NCI-H226 (cell line): ENCODE measurements at places on chromosomes 11 and 22.

GRCh38 chr11:75182664-75183063 lies 31.8 kb downstream of the SLCO2B1 start:
- DNase-seq = no peak

GRCh38 chr11:47204637-47204989 lies 10.2 kb upstream of the DDB2 start:
- DNase-seq = peak; percentile 82

DNA sequence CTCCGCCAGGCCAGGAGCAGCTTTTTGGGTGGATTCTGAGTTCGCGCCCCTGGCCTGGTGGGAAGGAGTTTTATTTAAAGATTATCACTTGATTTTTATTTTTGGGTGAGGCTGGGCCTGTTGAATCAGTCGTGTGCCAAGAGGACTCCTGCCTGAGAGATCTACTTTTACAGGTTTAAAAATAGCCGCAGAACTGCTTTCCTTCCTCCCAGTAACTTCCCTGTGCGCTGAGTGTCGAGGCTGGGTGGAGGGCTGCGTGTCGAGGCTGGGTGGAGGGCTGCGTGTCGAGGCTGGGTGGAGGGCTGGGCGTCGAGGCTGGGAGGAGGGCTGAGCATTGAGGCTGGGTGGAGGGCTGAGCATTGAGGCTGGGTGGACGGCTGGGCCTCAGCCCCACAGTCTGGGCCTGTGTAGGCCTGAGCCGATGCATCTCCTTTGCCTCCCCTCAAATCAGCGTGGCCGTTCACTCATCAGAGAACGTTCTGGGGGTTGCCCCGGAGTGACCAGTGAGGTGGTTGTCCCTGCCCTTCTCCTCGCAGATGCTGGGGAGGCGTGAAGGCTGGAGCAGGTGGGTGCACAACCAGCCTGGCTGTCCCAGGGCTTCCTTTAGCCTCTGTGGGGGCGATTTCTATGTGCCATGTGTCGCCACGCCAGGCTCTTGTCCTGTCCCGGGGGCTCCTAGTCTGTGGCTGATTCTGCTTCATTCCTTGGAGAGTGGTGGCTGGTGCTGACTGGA lies 30.1 kb downstream of the GRAMD4 start:
- DNase-seq = no peak

GRCh38 chr22:43566561-43567332 lies 154.9 kb downstream of the MPPED1 start:
- no peak for DNase-seq

DNA sequence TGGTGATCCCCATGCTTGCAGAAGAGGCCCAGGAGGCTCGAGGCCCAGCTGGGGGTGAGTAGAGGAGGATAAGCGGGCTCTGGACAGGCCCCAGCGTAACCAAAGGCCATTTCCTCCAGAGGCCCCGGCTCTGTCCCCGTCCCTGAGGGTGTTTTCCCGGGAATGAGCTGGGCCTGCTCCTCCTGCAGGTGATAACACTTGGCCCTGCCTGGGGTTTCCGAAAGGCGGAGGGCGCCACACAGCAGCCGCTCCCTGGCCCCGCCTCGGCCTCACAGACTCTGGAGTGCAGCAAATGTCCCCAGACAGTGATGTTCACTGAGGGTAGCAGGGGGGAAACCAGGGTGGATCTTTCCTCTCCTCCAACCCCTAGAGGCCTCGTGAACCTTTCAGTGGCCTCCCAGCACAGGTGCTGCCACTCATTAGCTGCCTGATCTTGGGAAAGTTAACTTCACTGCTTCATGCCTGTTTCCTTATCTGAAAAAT lies 10.5 kb upstream of the MGAT3 start:
- DNase-seq = no peak

DNA sequence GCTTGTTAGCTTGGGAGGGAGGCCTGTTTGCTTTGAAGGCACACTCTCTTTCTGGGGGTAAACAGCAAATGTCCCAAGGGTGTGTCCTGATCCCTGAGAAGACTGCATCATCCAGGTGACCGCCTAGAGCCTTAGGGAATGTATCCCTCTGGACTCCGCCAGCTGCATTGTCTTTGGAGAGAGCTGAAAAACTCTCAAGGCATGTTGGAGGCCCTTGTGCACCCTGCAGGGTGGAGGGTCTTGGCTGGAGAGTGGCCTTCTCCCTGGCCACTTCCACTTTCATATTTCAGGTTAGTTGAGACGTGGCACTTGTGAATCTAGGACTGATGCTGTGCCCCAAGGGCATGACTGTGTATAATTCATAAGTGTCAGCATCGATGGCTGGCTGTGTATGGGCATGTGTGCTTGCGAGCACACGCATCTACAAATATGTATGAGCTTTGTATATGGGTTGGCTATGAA lies 70.6 kb downstream of the ZBTB16 start:
- DNase-seq = no peak

GRCh38 chr22:20937031-20937793 lies 20.0 kb downstream of the CRKL start:
- no peak for DNase-seq

- peak; percentile 8 for DNase-seq
These were observed 137.5 kb upstream of the HSD17B12 start for GRCh38 chr11:43542750-43543712.

- DNase-seq = peak; percentile 60
These were observed 1243.0 kb upstream of the RAG2 start for GRCh38 chr11:37841016-37841415.

DNA sequence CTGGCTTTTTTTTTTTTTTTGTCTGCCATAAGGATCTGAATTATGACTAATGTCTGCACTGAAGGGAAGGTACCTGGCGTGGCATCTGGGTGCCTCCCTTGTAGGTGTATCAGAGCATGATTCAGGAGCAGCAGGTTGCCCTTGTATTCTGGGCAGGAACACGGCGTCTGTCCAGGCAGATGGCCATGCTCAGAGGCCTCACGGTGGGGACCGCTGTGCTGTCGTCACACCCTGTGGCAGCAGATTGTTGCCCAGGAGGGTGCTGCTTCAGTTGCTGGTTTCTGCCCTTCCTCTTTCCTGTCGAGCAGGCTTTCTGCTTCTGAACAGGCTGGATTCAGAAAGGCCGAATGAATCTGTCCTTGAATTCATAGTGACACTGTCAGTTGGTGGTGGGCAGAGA lies 11.0 kb downstream of the ZNRF3 start:
- no peak for DNase-seq

GRCh38 chr11:99614352-99614751 lies 593.6 kb downstream of the CNTN5 start:
- DNase-seq = no peak

DNA sequence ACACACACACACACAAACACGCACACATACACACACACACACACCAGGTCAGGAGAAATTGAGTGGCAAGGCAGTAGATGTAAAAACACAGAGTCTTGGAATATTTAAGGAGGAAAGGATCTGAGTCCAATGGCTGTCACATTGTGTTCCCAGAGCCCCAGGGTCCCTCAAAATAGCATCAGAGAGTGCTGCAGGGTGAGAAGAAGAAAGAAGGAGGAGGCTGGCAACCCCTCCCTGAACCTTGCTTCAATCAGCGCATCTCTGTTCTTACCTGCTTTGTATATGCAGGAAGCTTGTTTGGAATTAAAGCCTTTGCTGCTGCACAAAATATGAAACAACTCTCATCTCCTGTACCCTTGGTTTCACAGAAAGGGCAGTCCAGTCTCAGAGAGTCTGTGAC lies 406.5 kb downstream of the MIAT start:
- DNase-seq = no peak

GRCh38 chr11:133947321-133947756 lies 9.4 kb downstream of the IGSF9B start:
- DNase-seq = peak; percentile 59

DNA sequence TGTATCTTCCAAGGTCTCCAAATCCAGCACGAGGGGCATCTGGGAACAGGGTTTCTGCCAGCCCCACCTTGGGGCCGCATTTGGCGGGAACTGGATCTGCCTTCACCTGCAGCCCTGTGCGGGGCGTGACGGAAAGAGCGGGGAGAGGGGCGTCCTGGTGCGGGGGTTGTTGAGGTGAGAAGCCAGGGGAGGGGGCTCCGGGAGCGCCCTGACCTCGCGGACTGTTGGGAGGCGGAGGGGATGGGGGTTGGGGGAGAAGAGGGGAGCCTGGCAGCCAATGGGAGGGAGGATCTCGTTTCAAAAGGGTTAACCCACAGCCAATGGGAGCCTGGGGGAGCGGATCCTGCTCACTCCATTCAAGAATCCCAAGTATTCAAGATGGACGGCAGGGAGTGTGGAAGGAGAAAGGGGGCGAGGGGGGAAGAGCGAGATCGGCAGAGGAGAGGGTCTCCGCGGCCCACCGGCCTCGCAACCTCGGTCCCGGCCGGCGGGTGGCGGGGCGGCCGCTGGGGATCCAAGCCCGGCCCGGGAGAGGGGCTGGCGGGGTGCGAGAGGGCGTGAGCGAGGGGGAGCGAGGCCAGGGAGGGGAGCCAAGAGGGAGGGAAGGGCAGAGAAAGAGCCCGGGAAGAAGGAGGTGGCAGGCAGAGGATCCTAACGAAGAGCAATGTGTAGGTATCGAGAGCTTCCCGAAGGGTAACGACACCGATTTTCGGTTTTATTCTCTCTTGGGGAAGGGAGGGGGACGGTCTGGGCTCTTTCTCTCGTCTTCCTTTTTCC lies 11.5 kb downstream of the YPEL4 start:
- peak; percentile 87 for DNase-seq

DNA sequence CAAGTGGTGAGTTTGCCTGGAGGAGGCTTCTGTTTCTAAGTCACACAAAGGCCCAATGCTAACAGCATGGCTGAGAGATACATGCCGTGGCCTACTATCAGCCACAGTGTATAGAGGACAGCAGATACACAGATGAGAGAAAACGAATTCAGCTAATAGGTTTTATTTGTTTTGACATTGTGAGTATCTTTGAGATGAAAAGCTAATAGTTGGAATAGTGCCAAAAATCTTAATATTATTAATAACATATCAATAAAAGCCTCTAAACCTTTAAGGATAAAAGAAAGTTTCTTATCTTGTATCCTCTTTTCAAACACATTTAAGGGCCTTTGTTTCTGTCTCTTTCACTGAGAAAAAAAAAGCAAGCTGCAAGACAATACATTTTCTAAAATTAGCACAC lies 30.5 kb upstream of the OLFML1 start:
- DNase-seq = no peak

DNA sequence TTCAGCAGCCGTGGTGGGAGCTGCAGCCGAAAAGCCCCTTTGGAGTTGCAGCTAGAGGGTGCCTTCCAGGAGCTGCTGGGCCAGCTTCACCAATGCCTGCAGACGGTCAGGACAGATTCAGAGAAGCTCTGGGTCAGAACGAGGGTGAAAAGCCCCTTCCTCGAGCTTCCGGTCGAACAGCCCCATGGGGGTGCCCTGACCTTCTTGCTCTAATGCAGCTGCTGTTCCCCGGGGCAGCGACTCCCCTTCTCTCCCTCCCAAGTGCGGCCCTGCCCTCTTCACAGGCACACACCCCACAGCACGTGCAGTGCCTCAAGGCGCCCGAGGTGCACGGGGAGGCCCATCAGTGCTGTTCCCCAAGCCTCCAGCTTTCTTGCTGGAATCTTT lies 9.6 kb upstream of the IFITM3 start:
- no peak for DNase-seq

- peak; percentile 13 for DNase-seq
These were observed 66.5 kb downstream of the ARHGAP42 start for GRCh38 chr11:100753571-100753970.

DNA sequence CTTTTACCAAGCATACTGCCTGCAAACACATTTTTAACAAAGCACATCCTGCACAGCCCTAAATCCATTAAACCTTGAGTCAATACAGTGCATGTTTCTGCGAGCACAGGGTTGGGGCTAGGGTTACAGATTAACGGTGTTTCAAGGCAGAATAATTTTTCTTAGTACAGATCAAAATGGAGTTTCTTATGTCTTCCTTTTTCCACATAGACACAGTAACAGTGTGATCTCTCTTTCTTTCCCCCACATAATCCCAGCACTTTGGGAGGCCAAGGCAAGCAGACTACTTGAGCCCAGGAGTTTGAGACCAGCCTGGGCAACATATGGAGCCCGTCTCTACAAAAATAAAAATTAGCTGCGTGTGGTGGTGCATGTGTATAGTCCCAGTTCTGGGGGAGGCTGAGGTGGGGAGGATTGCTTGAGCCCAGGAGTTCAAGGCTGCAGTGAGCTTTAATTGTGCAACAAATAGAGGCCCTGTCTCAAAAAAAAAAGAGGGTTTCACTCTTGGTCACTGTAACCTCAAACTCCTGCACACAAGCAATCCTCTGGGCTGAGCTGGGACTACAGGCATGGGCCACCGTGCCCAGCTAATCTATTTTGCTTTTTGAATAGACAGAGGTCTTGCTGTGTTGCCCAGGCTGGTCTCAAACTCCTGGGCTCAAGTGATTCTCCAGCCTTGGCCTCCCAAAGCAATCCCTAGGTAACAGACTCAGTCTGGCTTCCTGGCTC lies 19.7 kb upstream of the SLC3A2 start:
- DNase-seq = no peak

GRCh38 chr11:2387266-2387987 lies 10.3 kb downstream of the CD81 start:
- no peak for DNase-seq

- DNase-seq = no peak
These were observed 68.6 kb upstream of the ATXN10 start for GRCh38 chr22:45602824-45603595.

DNA sequence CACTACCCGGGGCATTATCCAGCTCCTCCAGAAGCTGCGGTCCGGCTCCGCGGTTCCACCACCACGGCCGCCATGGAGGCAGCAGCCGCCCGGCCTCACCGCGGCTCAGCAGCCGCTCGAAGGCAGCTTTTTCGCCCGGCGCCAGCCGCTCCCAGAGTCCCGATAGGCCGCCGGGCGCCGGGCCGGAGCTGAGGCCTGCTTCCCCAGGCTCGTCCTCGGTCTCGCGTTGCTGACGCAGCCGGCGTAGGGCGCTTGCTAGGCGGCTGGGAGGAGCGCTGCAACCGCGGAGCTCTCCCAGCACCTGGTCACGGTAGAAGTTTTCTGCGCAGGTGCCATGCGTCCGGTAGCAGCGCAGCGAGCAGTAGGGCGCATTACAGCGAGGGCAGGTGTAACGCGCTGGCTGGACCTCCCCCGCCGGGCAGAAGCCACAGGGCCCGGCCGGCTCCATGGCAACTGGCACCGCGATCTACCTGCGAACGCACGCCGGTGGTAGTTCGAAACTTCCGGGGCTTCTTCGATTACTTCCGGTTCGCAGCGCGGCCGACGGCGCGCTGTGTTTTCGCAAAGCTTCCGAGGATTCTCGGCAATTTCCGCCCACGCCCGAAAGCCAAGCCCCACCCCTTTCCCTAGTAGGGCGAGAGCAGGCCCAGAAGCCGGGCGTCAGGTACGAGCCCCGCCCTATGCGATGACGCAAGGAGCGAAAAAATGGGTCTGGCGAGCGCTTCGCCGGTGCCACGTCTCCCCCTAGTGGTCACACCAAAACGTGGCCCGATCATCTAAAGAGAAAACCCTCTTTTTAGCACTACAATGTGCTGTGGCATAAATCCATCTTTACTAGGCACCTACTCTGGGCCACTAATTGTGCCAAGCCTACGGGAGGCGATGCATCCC lies at the start of gene ZNHIT2:
Gene ZNHIT2 (minus strand): TSS at position 496 of the 891 bp plus-strand sequence. CDS start 48 bp downstream, at position 448.
- peak; percentile 95 for DNase-seq

DNA sequence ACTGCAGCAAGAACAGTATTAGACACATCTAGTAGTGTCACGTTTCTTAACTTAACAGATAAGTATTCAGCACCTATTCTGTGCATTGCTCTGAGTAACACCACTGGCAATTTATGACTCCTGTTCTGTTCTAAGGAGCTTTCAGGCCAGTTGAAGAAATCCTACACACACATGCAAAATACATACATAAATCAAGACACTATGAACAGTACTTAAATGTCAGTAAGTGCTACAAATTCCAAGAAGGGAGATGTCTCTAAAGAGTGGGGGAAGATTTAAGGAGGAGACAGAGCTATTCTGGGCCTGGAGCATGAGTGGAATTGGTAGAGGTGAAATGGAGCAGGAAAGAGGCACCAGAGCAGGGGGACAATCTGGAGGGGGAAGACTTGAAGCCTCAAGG lies 46.2 kb upstream of the CLMP start:
- no peak for DNase-seq

- DNase-seq = no peak
These were observed 452.7 kb upstream of the CNTN5 start for GRCh38 chr11:98568013-98568412.
